ENCODE measurements at places on chromosomes 11 and 22.

DNA sequence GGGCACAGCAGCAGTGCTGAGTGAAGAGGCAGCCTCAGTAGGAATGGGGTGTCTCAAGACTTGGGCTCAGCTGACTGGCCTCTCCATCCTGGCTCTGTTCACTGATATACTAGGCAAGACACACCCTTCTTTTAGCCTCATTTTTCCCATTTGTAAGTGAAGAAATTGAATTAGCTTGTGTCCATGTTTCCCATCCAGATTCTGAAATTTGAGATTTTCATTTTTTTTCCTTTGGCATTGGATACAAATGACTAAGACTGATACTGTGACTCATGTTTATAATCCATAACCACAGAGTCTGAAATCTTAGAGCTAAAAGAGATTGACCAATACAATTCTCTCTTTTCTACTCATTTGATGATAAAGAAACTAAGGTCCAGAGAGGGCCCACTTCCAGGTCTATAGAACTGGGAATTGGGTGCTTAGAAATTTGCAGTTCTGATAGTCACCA, 110.9 kb downstream of the KCNC1 start:
- no peak for DNase-seq

DNA sequence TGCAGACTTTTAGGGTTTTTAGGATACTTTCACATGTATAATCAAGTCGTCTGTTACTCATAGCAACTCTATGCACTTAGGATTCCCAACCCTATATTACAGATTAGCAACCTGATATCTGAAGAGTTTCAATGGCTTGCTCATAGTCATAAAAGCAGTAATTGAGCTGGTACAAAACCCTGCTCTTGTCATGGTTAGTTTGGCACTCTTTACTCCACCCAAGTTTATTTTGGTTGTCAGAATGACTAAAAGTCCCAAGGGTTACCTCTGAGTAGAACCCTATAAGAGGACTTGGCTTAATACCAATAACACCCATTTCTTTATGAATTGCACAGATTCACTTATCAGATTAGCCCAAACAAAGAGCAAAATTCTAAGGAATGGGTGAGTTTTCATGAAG, 550.6 kb downstream of the SOX6 start:
- no peak for DNase-seq

- no peak for DNase-seq
Observed at GRCh38 chr11:61334434-61335354, 1.7 kb downstream of the TKFC start.

DNA sequence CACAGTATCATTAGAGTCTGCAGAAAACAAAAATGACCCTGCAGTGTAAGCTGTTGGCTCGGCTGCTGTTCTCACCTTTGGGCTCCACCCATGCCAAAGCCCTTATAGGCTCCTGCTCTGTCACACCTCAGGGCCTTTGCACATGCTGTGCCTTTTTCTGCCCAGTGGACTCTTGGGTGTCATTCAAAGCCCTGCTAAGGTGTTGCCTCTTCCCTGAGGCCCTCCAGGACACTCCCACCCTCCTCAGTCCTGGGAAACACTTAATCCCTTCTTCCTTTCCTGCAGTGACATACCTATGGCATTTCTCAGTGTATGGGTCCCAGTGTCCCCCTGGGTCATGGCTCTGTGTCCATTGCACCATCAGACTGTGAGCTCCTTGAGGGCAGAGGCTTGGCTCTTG, 29.1 kb upstream of the CACNG2 start:
- no peak for DNase-seq

- no peak for DNase-seq
Observed at GRCh38 chr11:133895551-133895950, 50.2 kb upstream of the SPATA19 start.

- DNase-seq, result no peak
Observed at GRCh38 chr11:6625832-6626420, 6.7 kb upstream of the TPP1 start.

DNA sequence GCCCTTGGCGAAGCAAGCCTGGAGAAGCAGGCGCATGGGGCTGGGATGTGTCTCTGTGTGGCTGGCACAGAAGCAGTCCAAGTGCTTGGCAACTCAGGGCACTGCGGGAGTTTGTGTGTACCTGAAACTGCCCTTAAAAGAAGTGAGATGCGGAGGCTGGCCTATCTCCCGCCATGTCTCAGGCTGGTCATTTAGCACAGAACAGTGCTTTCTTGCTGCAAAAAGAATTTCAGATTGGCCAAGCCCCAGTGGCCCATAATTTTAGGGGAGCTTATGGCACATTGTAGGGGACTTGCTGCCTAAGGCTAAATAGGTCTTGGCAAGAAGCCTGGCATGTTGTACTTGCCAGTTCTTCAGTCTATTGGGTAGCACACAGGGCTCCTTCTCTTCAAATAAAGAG, 16.4 kb downstream of the EHF start:
- DNase-seq, result no peak

DNA sequence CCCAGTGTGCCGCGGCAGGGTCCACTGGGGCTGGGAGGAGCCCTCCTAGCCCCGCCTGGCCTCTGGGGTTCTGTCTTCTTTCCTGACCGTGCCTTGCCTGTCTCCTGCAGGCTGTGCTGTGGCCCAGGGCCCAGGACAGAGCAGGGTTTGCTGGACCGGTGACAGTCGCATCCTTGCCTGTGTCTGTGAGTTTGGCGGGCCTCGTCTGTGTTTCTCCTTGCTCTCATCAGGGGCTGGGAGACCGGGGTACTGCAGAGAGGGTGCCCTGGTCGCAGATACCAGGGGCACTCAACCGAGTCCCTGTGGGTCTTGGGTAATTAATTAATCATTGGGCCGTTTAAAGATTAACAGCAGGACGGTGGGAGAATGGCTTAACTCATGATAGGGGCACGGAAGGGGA, 29.9 kb downstream of the RPL3 start:
- peak; percentile 85 for DNase-seq

DNA sequence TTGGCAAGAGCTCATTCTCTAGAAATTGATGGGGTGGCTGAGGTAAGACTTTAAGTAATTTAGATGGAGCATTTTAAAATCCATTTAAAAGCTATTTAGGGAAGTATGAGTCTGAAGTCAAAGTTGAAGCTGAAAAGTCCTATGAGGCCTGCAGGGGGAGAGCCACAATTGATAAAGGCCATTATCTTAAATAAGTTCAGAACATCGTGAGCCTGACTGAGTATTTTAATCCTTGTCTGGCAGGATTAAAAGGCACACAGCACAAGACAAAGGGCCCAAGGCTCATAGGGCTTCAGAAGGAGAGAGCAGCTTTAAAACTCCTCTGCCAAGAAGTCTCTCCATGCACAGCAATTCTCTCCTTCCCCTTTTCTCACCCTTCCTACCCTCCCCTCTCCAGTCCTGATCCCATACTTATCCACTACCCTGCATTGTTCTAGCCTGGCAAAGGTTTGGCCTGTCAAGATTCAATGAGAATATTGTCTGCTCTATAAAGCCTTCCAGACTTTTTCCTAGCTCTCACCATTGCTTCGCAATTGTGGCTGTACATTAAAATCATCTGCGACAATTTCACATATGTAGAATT, 1312.9 kb downstream of the FAM181B start:
- DNase-seq, result no peak

- DNase-seq, result no peak
Observed at GRCh38 chr22:41798736-41799135, 1.7 kb upstream of the CCDC134 start.

DNA sequence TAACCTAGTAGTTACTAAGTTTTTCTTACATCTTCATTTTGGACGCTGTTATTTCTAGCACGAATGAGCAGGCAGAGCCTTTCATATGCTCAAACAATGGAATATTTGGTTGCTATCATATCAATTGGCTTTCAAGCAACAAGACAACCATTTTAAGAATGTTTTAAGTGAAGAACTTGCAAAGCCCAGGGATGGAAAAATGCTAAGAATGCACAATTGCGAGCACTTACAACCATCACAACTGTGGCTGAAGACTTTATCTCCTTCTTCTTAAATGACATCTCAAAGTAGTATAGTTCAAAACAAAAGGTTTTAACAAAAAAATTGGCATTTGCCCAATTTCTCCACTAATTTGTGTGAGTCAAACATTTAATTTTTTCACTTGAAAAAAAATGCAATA, 8.3 kb upstream of the MMP1 start:
- no peak for DNase-seq

GRCh38 chr11:59616396-59616982, 915 bp upstream of the OSBP start:
- no peak for DNase-seq

GRCh38 chr22:47199979-47200272, 437.5 kb downstream of the TBC1D22A start:
- DNase-seq, result no peak

DNA sequence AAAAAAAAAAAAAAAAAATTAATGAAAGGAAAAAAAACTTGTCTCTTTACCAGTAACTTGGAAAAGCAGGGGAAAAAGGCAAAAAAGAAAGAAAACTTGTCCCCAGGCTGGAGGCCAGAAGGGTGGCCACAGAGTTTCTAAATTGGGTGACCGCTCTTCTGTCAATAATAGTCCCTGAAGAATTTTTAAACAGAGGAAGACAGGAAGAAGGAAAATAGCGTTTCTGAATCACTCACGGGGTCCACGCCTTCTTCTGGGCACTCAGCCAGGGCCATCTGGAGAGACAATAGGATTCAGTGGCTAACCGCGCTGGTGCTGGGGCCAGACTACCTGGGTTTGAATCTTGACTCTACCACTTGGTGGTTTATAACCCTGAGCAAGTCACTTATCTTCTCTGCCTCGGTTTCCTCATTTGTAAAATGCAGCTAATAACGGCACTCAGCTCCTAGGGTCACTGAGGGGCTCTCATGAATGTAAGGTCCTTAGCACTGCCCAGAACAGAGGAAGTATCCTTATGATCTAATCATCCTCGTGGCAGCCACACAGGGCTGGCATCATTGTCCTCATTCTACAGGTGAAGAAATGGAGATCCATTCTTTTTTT, 7.0 kb downstream of the C11orf86 start:
- peak; percentile 44 for DNase-seq

DNA sequence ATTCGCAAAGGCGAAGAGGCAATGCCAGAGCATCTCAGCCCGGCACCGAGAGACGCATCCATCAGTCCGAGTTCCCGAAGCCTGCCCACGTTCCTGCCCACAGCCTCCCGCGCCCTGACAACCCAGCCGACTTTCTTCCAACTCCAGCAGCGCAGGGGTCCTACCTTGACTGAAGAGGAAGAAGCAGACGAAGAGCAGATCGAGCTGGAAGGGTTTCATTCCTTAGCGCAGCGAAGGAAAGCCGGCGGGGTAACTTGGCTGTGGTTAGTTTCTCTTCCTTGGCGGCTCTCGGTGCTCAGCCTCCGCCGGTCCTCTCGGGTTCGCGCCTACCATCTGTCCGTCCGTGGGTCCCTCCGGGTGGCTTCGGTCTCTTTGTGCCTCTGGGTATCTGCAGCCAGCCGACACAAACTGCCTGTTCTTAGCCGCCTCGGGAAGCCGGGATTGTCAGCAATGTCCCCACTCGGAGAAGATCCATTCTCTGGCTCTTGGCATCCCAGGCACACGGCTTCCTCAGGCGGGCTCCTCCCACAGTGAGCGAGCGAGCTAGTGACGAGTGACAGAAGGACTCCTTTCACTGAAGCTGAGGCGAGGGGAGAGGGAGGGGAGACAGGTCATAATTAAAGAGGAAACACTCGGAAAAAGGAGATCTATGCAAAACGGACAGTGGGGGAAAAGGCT, at the start of gene KIRREL3:
KIRREL3 (minus strand) TSS at position 480 of the 678 bp plus-strand sequence.
- DNase-seq, result peak; percentile 64

DNA sequence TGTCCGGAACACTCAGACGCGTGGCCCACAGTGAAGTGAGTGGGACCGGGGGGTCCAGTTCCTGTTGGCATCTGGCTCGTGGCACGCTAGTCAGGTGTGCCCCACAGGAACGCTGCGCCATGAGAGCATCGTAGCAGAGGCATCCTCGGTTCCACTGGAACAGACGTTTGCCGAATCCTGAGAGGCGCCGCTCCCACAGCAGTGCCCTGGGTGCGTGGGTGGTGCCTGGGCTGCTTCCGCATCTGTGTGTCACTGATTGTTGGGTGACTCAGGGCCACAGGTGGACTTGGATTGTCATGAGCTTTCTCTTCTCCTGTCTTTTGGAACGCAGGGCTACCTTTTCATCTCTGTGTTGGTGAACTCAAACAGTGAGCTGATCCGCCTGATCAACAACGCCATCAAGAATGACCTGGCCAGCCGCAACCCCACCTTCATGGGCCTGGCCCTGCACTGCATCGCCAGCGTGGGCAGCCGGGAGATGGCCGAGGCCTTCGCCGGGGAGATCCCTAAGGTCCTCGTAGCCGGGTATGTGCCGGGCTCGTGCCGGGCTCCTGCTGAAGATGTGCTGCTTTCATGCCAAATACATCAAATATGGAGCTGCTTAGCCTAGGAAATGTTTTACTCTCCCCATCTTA, 46.2 kb downstream of the AP2A2 start:
- DNase-seq, result no peak

- DNase-seq, result peak; percentile 96
Observed at GRCh38 chr11:69013009-69013951, at the start of gene MRGPRF. Gene MRGPRF, minus strand, starts transcription at chr11:69013246. Its CDS starts 3,345 bp downstream, at chr11:69009901.

DNA sequence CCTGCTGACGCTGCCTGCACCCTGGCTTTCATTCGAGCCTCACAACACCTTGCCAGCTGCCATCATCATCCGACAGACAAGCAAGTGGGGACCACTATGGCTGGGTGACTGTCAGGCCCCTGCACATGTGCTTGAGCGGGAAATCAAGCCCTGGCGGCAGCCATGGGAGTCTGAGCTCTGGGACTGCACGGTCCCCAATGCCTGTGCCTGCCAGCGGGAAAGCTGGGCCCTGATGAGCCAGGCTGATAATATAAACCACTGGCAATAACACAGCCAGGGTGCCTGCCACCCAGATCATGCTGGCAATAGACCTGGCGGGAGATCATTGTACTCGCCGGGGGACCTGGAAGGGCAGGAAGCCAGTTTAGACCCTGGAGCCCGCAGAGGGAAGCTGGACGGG, 2.5 kb downstream of the FGF3 start:
- no peak for DNase-seq

DNA sequence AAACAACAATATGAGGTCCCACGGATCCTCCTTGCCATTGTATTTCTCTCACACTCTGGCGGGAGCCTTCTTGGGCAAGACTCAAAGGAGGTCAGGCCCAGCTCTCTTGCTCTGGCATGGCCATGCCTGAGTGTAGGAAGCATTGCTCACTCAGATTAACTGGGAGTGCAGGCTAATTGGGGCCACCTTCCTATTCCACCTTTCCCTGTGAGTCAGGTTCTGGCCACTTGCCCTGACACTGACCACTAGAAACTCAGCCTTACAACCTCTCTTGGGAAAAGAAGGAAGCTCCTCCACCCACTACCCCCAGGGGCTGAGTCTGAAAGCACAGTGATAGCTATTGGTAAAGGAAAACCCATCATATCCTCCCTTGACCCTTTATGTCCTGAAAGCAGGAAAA, 121.8 kb upstream of the NTM start:
- no peak for DNase-seq

GRCh38 chr11:19268909-19269308, 28.2 kb upstream of the E2F8 start:
- no peak for DNase-seq

DNA sequence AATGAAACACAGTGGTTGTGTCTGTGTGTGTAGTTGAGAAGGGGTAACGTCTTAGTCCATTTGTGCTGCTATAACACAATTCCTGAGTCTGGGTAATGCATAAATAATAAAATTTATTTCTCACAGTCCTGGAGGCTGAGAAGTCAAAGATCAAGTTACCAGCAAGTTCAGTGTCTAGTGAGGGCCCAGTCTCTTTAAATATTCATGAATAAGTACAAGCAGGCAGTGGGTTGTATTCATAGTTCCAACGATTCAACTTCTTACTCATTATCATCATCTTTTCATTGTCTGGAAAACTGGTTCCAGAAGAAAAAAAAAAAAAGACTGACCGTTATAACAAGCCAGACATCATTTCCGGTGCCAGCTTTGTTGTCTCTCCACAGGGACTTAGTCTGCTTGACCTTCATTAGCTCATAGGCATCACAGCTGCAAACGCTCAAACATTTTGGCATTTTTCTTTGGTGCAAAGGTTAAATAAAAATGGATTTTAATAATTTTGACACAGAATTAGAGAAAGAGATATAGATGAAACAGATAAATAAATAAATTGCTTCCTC, 1297.5 kb downstream of the LRRC4C start:
- DNase-seq, result no peak
